Testis (tissue), 5 donors: ENCODE measurements at places on chromosomes 3 and 15.

GRCh38 chr3:73828348-73828747 is 203.6 kb upstream of the PDZRN3 start:
- DNase-seq = no peak

- DNase-seq = no peak
Observed at GRCh38 chr15:73424506-73424905, 18.5 kb upstream of the REC114 start.

GRCh38 chr3:122183521-122183892 is at the start of gene CASR:
CASR (plus strand) TSS chr3:122183668; CDS start chr3:122254190, 70,522 bp downstream.
- DNase-seq = peak; percentile 28

DNA sequence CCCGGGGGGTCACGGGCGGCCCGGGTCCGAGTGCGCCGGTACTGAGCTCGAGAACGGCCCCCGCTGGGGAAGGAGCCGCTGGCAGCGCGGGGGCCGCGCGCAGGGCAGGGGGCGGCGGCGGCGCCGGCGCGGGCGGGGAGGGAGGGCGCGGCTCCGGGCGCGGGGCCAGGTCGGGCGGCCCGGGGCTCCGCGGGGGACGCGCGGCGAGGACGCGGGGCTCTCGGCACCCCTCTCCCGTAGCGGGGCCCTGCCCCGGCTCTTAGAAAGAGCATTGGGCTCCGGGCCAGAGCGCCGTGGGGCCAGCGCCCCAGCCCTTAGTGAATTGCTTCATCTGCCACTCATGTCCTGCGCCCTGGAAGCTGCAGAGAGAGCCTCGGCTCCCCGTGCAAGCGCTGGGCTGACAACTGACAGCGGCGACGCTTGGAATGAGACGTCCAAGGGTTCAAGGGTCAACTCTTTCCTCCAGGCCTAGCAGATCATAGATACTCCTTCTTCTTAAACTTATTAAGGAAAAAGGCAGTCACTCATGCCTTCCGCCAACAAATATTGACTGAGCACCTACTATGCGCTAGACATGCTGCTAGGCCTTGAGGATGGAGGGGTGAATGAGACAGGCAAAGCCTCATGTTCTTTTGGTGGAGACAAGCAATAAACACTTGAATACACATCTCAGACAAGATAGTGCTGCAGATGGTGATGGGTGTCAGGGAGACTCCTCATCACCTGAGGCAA is 140.8 kb downstream of the SMAD6 start:
- peak; percentile 72 for DNase-seq

DNA sequence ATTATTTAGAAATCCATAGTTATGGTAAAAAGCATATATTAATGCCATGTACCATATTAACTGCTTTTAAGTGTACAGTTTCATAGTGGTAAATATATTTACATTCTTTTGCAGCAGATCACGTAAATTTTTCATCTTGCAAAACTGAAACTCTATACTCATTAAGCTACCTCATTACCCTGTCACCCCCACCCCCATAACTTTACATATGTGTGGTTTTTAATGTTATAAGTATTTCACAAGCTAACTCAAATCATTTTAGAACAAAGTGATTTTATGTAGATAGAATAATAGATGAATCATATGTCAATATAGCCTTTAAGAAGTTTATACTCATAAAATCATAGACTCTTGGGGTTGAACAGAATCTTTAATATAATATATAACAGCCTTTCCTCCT is 7.1 kb upstream of the TP63 start:
- no peak for DNase-seq

GRCh38 chr3:122974764-122975162 is 52.8 kb downstream of the SEMA5B start:
- DNase-seq = no peak

GRCh38 chr3:151774910-151775309 is 39.0 kb upstream of the AADAC start:
- DNase-seq = no peak

DNA sequence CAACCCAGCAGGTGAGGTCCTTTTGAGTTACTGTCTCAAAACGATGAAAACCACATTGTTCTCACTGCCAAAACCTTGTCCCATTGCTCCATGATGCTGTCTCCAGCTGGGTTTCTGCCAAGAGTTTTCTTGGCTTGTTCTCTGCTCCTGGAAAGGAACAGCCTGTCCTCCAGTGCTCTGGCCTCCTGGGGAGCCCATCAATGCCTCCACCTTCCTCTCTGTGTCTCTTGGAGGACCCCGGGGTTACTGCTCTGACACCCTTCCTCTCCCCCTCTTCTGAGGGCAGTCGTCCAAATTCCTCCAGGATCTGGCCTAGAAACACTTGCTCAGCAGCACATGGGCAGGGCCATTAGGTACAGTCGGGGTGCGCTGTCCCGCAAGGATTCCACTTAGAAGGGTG is 63.9 kb upstream of the RGMA start:
- peak; percentile 87 for DNase-seq

GRCh38 chr15:48370460-48370859 is 39.2 kb downstream of the DUT start:
- no peak for DNase-seq

- DNase-seq = no peak
Observed at GRCh38 chr3:115808244-115808643, 184.9 kb downstream of the GAP43 start.

- no peak for DNase-seq
Observed at GRCh38 chr15:70079888-70080287, 17.8 kb downstream of the TLE3 start.

- no peak for DNase-seq
Observed at GRCh38 chr3:195834675-195835583, 23.2 kb upstream of the MUC4 start.

GRCh38 chr3:149384911-149385321 is 7.5 kb upstream of the TM4SF1 start:
- peak; percentile 72 for DNase-seq

DNA sequence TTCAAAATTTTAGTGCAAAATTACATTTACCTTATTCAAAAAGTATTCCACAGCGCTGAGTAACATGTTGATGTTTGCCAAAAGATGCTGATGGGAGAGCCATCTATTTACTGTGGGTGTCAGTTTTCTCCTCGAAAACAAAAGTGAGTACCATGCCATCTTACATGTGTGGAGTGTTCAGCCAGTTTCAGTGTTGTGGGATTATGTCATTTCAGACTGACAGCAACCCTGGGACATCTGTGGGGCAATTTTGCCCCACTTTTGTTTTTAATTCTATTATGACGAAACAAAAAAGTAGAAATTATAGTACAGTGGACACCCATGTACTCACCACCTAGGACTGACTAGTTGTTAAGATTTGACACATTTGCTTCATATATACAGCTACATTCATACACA is 19.6 kb downstream of the SLCO3A1 start:
- DNase-seq = no peak

- DNase-seq = no peak
Observed at GRCh38 chr3:108590460-108590859, 938 bp downstream of the DZIP3 start.

DNA sequence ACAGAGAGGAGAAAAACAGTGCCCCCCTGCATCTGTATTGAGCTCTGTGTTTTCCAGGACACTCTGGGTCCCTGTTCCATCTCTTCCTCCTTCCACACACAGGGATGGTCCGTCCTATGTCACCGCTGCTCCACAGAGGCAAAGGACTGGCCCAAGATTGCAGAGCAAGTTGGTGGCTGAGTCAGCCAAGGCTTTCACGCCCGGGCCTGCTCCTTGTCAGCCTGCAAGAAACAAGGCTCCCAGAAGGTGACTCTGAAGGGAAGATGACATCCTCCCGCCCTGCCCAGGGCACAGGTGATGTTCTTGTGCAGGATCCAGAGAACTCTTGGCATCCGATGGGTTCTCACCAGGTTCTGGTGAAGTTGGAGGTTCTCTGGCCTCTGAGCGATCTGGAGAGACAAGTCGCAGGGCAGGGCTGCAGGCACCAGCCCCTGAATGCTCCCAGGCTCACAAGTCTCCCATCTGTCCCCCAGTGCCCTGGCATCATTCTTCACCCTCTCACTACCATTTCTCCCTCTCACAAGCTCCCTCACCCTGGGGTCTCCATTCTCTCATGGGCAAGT is 138.6 kb downstream of the MEGF11 start:
- no peak for DNase-seq

- no peak for DNase-seq
Observed at GRCh38 chr3:121651684-121652083, 9.0 kb downstream of the HCLS1 start.

GRCh38 chr15:74723754-74724334 is 1.5 kb downstream of the CYP1A1 start:
- peak; percentile 21 for DNase-seq

- DNase-seq = no peak
Observed at GRCh38 chr3:113747283-113748046, 630 bp downstream of the ATP6V1A start.

GRCh38 chr3:121660356-121661171 is at the start of gene HCLS1:
HCLS1 (minus strand) TSS chr3:121660903; CDS start chr3:121658347, 2,556 bp downstream.
- peak; percentile 47 for DNase-seq

GRCh38 chr3:156323466-156323865 is 203.1 kb downstream of the KCNAB1 start:
- DNase-seq = no peak

- no peak for DNase-seq
Observed at GRCh38 chr3:62151591-62151990, 221.8 kb downstream of the FEZF2 start.

DNA sequence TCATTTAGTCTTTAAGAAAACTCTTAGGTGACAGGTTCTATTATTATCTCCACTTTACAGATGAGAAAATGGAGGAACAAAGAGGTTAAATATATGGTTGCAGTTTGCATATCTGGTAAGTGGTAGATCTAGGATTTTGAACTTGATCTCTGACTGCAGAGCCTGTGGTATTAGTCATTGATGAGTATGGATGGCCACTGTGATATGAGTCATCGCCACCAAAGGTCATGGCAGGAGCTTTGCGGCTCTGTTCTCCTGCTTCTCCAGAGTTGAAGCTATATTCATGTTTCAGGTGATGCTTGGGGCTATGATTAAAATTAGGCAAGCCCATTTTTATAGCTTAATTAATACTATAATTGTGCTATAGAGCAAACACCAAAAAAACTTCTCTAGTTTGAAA is 306.2 kb upstream of the DPPA4 start:
- DNase-seq = no peak

GRCh38 chr3:56781762-56782161 is 20.0 kb downstream of the ARHGEF3 start:
- DNase-seq = no peak
